ENCODE measurements at places on chromosomes 2 and 18.

DNA sequence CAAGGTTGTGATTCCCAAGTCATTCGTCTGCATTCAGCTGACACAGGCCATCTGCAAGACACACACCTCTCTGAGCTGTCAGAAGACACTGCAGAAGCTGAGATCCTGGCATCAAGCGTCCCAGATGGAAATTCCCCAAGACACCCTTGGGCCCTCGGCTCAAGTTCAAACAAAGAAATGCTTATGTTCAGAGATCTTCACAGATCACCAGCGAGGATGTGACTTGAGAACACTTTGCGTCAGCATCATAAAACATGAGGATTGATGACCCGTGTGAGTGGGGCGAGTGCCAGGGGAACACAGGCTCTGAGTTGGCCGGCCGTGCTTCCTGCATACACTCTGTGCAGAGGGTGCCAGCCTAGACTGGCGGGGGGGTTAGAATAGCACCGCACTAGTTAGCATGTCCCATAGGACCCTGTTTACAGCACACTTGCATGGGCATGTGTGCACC is 36.8 kb downstream of the KCNIP3 start:
- DNase-seq: no peak

DNA sequence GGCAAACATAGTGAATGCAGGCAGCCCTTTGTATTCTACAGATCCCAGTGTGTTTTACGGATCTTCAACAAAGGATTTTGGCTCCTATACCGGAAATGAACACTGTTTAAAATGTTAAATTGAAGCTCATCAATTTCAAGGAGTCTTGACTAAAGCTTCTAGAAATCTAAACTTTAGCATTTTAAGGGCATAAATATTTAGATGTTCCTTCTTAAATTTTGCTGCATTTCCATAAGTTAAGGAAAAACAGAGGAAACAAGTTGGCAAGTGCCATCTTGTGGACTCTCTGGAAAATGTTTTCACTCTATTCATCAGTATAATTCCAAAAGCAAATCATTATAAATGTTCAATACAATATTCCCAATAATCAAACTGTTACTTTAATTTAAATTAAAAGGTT is 19.6 kb downstream of the CHN1 start:
- DNase-seq: no peak

DNA sequence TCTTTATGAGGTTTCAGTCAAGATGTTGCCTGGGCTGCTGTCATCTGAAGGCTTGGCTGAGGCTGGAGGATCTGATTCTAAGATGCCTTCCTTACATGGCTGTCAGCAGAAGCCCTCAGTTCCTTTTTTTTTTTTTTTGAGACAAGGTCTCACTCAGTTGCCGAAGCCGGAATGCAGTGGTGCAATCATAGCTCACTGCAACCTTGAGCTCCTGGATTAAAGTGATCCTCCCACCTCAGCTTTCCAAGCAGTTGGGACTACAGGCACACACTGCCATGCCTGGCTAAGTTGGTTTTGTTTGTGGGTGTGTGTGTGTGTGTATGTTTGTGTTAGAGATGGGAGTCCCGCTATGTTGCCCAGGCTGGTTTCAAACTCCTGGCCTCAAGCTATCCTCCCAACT is 13.1 kb upstream of the SLC35F5 start:
- no peak for DNase-seq

DNA sequence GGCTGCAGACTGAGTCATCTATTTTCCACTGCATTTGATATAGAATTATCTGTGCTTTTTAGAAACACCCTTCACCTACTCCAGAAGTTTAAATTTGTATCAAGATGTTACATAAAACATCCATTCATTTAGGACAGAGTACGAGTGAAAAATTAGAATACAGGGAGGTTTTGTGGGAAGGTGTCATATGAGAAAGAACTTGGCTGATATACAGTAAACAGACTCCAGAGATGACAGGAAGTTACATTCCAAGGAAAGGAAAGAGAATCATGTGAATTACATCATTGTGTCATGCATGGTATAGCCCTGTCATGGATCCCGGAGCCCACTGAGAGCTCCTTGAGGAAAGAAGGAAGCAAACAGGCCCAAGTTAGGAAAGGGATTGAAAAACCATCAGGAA is 341.5 kb upstream of the PKDCC start:
- no peak for DNase-seq

- DNase-seq: no peak
These were observed 84.8 kb upstream of the ID2 start for GRCh38 chr2:8597094-8597493.

- DNase-seq: no peak
These were observed 72.2 kb upstream of the BARD1 start for GRCh38 chr2:214881647-214882202.

- DNase-seq: no peak
These were observed 3.2 kb upstream of the PDK1 start for GRCh38 chr2:172552547-172553291.

DNA sequence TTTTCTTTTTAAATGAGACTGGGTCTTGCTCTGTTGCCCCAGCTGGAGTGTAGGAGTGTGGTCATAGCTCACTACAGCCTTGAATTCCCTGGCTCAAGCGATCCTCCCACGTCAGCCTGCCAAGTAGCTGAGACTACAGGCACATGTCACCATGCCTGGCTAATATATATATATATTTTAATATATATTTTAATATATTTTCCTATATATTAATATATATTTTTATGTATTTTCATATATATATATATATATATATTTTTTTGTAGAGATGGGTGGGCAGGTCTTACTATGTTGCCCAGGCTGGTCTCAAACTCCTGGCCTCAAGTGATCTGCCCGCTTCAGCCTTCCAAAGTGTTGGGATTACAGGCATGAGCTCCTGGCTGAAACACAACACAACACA is 144.5 kb upstream of the GATA6 start:
- no peak for DNase-seq

- no peak for DNase-seq
These were observed 3.0 kb upstream of the CHMP3 start for GRCh38 chr2:86566158-86566820.

- DNase-seq: no peak
These were observed 206.0 kb downstream of the MGAT5 start for GRCh38 chr2:134459706-134460406.

- DNase-seq: no peak
These were observed 17.9 kb upstream of the GMCL1 start for GRCh38 chr2:69811591-69811990.

- no peak for DNase-seq
These were observed 287.4 kb upstream of the HDAC4 start for GRCh38 chr2:239688122-239688681.
